ENCODE measurements at places on chromosomes 2 and 18. TPM values are rescaled to one million over a fixed set of nuclear protein-coding genes. Genes with fewer than 3 reads are reported as not detected.
A peak's percentile ranks its signal among the peaks of the same experiment; 100 is the strongest.

- no peaks in the 10 kb centered on the region for H3K36me3 ChIP-seq
- no peaks in the 10 kb centered on the region for H3K4me1 ChIP-seq
- DNase-seq, result no peak
- no peak overlapping the region for H3K27ac ChIP-seq
Measured at GRCh38 chr2:210268281-210268680, 43.0 kb upstream of the ACADL start.

Gene CCBE1
- 2.9 TPM for total RNA-seq

DNA sequence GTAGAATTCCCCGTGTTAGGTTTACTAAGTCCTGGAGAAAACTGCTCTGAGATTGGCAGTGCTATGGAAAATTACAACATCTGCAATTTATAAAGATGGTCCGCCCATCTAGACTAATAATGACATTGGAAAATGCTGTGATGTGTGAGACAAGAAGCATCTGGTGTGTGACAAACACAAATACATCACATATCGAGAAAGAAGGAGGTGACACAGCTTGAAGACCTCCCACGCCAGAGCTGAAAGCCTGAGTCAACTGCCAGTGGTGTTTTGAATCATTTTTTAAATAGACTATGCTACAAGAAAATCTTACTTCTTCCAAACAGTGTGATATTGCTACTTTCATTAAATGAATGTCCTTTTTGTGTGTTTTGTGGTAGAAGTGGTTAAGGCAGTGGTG is 8.6 kb upstream of the ANO7 start:
- no peak overlapping the region for H3K27ac ChIP-seq
- no peak overlapping the region for H3K4me3 ChIP-seq
- no peaks in the 10 kb centered on the region for H3K36me3 ChIP-seq
- no peaks in the 10 kb centered on the region for H3K27me3 ChIP-seq
- DNase-seq, result no peak

DNA sequence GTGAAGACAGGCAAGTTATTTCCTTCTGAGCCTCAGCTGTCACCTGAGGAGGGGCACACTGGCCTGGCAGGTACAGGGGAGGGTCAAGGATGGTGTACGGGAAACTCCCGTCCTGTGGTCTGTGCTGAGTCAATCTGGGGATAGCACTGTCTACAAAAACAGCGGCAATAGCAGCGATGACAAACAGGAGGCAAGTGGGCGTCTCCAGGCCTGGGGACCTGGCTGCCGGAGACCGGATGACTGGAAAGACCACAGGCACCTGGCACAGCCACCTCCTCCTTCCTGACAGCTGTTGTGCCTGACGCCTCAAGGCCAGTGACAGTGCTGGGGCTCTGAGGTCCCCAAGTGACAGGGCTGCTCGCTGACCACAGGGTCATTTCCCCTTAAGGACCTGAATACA is 202.1 kb upstream of the HS6ST1 start:
- H3K4me3 ChIP-seq, result no peak overlapping the region
- no peak overlapping the region for H3K27ac ChIP-seq
- H3K36me3 ChIP-seq, result no peaks in the 10 kb centered on the region

- H3K27ac ChIP-seq, result no peak overlapping the region
- no peak overlapping the region for H3K4me3 ChIP-seq
- H3K4me1 ChIP-seq, result peaks cover 4% of the 10 kb centered on the region
Measured at GRCh38 chr2:241084856-241085444, 17.1 kb downstream of the MTERF4 start.

DNA sequence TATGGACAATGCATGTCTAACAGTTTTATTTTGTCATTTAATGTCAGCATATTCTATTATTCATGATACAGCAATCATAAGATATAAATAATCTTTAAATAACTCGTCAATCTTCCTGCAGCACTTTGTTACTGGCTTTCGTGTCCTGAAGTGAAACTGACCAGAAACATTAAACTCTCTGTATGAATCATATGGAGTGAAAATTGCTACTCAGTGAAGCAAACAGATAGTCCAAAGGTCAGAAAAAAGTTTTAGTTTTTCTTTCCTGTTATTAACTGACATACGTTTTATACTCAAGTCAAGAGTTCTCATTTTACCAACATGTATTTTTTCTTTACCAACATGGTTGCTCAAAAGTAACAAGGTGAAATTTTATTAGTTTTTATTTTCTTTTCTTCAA is 106.8 kb upstream of the GALNT5 start:
- no peaks in the 10 kb centered on the region for H3K4me1 ChIP-seq
- no peak overlapping the region for H3K4me3 ChIP-seq
- DNase-seq, result no peak
- no peak overlapping the region for H3K27ac ChIP-seq

Gene FIGN
- total RNA-seq, result 27.7 TPM

Gene RTP5
- total RNA-seq, result not detected

- H3K36me3 ChIP-seq, result no peaks in the 10 kb centered on the region
- H3K4me1 ChIP-seq, result no peaks in the 10 kb centered on the region
- no peak for DNase-seq
- H3K27me3 ChIP-seq, result no peaks in the 10 kb centered on the region
- H3K27ac ChIP-seq, result no peak overlapping the region
Measured at GRCh38 chr2:28080911-28081310, 190.4 kb downstream of the BABAM2 start.

- DNase-seq, result no peak
- no peaks in the 10 kb centered on the region for H3K27me3 ChIP-seq
- H3K36me3 ChIP-seq, result no peaks in the 10 kb centered on the region
- no peaks in the 10 kb centered on the region for H3K4me1 ChIP-seq
- no peak overlapping the region for H3K4me3 ChIP-seq
Measured at GRCh38 chr2:2581331-2582159, 250.5 kb upstream of the MYT1L start.

GRCh38 chr2:26727641-26728561 is 35.4 kb downstream of the KCNK3 start:
- H3K27me3 ChIP-seq, result no peaks in the 10 kb centered on the region
- H3K27ac ChIP-seq, result no peak overlapping the region
- no peak overlapping the region for H3K4me3 ChIP-seq
- H3K36me3 ChIP-seq, result no peaks in the 10 kb centered on the region

Gene ITGAV
- total RNA-seq, result 58.7 TPM

DNA sequence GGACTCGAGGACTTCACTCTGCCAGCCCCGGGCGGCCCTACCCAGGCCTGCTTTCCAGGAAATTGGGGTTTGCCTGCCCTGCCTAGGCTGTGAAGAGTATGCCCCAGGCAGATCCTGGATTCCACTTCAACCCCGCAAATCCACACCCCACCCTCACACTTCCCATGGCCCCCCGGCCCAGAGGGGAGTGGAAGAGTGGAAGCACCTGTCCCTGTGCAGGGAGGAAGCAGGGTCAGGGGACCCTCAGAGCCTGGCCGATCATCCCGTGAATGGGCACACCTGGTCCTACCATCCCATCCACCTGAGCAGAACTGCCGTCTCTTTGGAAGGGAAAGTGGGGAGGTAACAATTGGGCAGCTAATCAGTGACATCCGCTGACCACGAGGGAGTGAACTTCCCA is 245.2 kb downstream of the EIPR1 start:
- no peak overlapping the region for H3K27ac ChIP-seq
- DNase-seq, result no peak
- no peaks in the 10 kb centered on the region for H3K36me3 ChIP-seq
- peaks cover 13% of the 10 kb centered on the region for H3K4me1 ChIP-seq

DNA sequence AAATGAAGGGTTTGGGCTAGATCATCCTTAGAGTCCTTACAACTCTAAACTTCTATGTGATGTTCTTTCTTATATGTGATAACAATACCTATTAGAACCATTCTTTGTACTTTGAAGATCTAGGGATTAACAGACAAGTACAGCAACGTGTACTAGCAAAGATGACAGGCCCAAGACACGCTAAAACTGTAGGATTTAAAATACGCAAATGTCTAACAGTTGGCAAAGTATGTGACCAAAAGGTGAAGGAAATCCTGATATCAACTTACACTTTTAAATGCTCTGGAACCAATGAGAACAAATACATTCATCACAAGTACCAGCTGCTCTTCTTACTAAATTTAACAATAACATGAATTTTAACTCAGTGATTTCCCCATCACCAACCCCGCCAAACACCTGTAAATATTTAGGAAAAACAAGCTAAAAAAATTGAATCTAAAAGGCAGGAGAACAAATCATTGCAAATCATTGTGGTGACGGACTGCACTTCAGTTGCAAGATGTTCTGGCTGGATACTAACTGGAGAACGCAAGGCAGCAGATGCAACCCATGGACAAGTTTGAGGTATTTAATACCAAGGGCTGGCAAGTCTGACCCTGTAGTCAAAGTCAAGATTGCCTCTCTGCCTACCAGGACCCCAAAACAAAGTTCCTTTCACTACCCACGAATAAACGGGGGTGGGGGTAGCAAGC is 1.4 kb downstream of the ANKRD44 start:
- no peaks in the 10 kb centered on the region for H3K36me3 ChIP-seq
- H3K4me3 ChIP-seq, result peak overlapping the region; percentile 69
- H3K4me1 ChIP-seq, result peaks cover 6% of the 10 kb centered on the region
- H3K27ac ChIP-seq, result no peak overlapping the region

DNA sequence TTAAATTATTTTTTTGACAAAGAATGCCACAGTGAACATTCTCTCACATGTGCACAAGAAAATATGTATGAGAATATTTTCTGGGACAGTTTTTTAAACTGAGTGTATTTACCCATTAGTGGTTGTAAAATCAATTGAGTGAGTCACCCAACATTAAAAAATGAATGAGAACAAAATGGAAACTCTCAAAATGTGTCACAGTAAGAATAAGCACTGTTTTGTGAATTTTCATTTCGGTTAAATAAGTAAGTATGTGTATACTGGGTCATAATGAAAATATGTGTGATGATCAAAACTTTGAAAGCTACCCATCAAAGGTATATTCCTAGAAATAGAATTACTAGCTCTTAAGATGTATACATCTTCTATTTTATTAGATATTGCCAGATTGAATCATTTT is 11.6 kb downstream of the BABAM2 start:
- DNase-seq, result no peak
- H3K27ac ChIP-seq, result no peak overlapping the region
- H3K4me3 ChIP-seq, result no peak overlapping the region
- no peaks in the 10 kb centered on the region for H3K4me1 ChIP-seq
- H3K27me3 ChIP-seq, result no peaks in the 10 kb centered on the region

DNA sequence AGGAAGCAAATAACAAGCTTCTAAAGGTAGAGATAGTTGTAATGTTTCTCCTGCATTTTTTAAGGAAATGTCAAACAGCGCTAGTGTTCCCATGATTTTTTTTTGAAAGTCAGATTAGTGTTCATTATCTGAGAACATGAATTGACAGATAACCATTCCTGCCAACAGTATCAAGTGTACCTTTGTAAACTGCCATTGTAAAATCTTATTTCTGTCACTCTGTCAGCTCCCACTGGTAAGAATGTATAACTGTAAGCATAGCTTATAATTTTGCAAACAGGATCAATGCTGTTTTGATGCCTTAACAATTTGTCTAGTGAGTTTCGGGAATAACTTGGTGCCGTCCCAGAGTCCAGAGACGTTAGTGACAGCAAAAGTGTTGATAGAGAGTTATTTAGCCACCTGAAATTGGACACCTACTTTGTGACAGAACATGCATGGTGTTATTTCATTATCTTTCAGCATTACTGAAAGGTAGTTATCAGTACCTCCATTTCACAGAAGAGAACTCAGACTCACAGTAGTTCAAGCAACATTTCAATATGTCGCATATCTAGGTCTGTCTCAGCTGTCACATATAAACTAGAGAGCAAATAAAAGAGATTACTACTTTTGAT is 221.4 kb downstream of the THSD7B start:
- no peaks in the 10 kb centered on the region for H3K36me3 ChIP-seq
- H3K4me3 ChIP-seq, result no peak overlapping the region
- H3K4me1 ChIP-seq, result no peaks in the 10 kb centered on the region
- no peak overlapping the region for H3K27ac ChIP-seq
- no peak for DNase-seq

DNA sequence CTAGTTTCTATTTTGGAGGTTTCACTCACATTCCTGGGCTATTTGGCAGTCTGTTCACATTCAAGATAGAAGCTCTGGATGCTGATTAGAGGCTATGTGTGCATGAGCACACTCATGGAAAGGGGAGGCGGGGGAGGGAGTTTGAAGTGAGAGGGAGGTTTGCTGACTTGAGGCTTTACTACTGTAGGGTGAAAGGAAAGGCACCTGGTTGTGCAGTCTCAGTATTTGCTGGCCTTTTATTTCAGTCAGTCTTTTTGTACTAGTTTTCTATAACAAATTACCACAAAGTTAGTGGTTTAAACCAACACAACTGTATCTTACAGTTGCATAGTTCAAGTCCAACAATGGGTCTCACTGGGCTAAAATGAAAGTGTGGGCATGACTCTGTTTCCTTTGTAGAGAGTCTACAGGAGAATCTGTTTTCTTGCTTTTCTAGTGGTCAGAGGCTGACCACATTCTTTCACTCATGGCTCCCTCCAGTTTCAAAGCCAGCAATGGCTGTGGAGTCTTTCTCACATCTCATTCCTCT is 47.7 kb upstream of the NR4A2 start:
- H3K27ac ChIP-seq, result no peak overlapping the region
- peaks cover 7% of the 10 kb centered on the region for H3K4me1 ChIP-seq
- DNase-seq, result peak; percentile 16
- no peak overlapping the region for H3K4me3 ChIP-seq
- peaks cover 4% of the 10 kb centered on the region for H3K36me3 ChIP-seq
- no peaks in the 10 kb centered on the region for H3K27me3 ChIP-seq

DNA sequence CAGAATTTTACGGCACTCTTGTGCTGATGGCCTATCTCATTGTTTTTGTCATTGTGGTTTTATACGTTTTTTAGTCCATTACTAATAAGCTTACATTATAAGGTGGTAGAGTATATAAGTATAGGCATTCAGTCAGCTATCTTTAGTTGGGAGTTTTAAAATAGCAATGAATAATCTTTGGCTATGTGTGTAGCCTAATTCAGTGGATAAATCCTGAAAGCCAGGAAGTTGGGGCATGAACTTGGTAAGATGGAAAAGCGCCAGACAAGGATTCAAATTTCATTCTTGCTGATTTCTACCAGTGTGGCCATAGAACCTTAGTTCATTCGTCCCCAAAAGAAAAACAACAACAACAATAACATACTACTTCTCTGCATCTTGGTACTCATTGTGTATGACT is 31.2 kb downstream of the EPC2 start:
- no peak overlapping the region for H3K4me3 ChIP-seq
- no peak overlapping the region for H3K27ac ChIP-seq
- DNase-seq, result no peak
- H3K27me3 ChIP-seq, result no peaks in the 10 kb centered on the region

GRCh38 chr2:119939915-119940314 is 73.0 kb upstream of the EPB41L5 start:
- H3K36me3 ChIP-seq, result peaks cover 8% of the 10 kb centered on the region
- H3K27me3 ChIP-seq, result no peaks in the 10 kb centered on the region
- H3K4me1 ChIP-seq, result no peaks in the 10 kb centered on the region
- no peak for DNase-seq
- no peak overlapping the region for H3K27ac ChIP-seq

Gene NEU4
- not detected for total RNA-seq

GRCh38 chr2:127640082-127641072 is 5.6 kb upstream of the GPR17 start:
- no peaks in the 10 kb centered on the region for H3K36me3 ChIP-seq
- H3K27me3 ChIP-seq, result no peaks in the 10 kb centered on the region
- peaks cover 6% of the 10 kb centered on the region for H3K4me1 ChIP-seq
- H3K27ac ChIP-seq, result no peak overlapping the region
- H3K4me3 ChIP-seq, result no peak overlapping the region

Gene CYP27C1
- 3.8 TPM for total RNA-seq

Gene CLEC4F
- not detected for total RNA-seq

GRCh38 chr2:31081492-31081891 is 56.7 kb downstream of the GALNT14 start:
- no peaks in the 10 kb centered on the region for H3K36me3 ChIP-seq
- DNase-seq, result no peak
- no peaks in the 10 kb centered on the region for H3K27me3 ChIP-seq
- no peak overlapping the region for H3K27ac ChIP-seq
- H3K4me3 ChIP-seq, result no peak overlapping the region
- no peaks in the 10 kb centered on the region for H3K4me1 ChIP-seq
